Stimulated activated CD8-positive, alpha-beta memory T cell treated with anti-CD3 and anti-CD28 coated beads, Interleukin-7, amount 100 ng/mL, for 48 hours (primary cell): ENCODE measurements at places on chromosomes 3 and 15.

GRCh38 chr3:162998205-162998604, 1501.6 kb downstream of the OTOL1 start:
- no peak for DNase-seq

GRCh38 chr3:127273206-127273605, 14.6 kb downstream of the PRR20G start:
- no peak for DNase-seq

DNA sequence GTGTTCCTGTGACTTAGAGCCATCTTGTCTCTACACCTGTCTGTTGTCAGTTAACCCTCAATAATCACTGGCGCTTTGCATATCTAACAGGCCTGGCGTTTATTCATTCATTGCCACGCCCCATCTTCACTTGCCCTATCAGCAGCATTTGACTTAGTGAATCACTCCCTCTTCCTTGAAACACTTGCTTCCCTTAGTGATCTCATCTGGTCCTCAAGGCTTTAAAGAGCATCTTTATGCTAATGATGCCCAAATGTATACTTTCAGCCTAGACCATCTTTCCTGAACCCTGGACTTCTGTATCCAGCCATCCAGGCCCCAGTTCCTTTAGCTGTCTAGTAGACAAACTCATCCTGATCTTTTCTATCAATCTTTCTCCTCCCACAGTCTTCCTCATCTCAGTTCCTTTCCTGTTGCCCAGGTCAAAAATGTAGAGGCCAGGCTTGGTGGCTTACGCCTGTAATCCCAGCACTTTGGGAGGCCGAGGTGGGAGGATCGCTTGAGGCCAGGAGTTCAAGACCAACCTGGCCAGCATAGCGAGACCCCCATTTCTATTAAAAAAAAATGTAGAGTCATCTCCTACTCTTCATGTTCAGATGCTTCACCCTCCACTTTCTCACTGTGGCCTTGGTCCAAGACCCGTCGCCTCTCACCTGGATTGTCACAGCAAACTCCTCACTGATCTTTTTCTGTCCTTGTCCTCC, 1.4 kb upstream of the IGDCC4 start:
- DNase-seq = no peak

- DNase-seq = no peak
These were observed 4.5 kb upstream of the ST6GAL1 start for GRCh38 chr3:186925826-186926225.

DNA sequence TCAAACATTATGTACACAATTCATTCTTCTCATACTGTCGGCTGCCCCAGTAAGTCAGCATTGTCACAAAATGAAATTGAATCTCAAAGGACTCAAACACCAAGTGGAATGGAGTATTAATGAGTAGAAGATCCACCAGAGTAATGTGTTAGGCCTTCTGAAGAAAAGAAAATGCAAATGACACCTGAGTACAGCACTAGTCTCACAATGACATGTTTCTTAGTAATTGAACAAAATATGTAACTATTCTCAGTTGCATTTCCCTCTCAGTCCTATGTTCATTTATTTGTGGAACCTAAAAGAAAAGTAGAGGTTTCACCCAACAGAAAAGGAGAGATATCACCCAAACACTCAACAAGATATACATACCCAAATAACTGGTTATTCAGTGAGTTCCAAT, 283.9 kb upstream of the THBS1 start:
- DNase-seq = no peak
